ENCODE measurements at places on chromosomes 16 and 17.

DNA sequence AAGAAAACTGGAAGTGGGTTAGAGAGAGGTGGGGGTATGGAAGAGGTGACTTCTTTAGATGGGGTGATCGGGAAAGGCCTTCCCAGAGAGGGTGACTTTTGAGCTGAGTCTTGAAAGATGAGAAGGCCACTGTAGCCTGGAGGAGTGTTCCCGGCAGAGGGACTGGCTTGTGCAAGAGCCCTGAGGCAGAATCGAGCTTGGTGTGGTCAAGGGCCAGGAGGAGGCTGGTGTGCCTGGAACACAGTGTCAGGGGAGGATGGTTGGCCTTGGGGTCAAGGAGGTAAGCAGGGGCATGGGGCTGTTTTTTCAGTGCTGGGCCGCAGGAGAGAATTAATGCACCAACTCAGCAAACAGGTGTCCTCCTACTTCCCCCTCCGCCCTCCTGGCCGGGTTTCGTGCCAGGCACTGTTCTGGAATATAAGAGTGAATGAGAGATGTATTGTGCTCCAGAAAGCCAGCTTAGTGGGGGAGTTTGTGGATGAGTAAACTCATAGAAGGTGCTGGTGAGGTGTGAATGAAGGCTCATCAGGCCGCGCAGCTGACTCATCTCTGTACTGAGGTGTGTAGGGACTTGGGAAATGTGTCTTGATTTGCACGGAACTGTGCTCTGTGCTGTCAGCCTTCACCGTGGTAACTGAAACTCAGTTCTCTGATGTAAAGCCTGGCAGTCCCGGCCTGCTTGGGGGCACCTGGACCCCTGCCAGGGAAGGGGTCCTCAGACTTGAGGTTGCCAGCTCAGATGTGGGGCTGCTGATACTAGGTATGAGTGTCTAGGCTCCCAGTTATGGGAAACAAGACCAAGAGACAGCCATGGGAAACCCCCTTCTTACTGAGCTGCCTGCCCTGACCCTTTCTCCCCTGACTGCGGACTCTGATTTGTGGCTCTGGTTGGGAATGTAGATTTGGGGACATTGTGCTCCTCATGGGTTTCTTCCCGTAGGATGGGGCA, 15.3 kb downstream of the KSR1 start:
- peak; percentile 66 for DNase-seq

DNA sequence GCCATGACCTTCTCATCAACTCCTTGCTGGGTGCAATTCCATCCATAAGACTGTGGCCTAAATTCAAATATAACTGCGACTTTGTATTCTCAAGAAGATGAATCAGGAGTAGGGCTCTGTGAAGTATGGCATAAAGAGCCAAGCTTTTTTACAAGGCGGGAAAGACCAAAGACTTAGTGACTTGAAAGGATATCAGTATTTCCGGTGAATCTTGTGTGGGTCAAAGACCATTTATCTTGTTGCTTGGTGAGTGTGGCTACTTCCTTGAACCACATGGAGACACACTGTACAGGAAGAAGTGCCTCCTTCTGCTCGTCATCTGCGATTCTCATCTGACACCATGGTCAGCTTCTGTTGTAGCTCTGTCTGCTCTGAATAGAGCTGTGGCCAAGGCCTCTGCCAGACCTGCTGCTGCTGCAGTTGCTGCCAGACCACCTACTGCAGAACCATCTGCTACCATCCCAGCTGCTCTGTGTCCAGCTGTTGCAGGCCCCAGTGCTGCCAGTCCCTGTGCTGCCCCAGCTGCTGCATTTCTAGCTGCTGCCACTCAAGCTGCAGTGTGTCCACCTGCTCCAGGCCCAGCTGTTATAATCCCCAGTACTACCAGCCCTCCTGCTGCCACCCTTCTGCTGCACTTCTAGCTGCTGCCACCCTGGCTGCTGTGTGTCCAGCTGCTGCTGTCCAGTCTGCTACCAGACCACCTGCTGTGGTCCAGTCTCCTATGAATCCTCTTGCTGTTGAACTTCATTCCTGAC, 6.1 kb upstream of the KRTAP2-4 start:
- DNase-seq, result no peak

DNA sequence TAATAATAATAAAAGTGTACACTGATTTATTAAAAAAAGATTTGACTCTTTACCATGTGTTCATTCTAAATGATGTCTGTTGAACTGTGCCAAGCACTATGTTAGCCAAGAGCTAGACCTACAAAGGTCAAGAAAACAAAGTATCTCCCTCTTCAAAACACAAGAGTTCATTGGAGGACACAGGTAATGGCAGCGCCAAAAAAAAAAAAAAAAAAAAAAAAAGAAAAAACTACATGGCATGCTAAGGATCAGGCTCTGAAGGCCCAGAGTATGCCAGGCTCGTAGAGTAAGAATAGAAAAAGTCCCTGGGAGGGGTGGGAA, 35.2 kb downstream of the CYTH1 start:
- DNase-seq, result no peak

- DNase-seq, result no peak
These were observed 3.4 kb downstream of the C1QTNF1 start for GRCh38 chr17:79027274-79027924.

DNA sequence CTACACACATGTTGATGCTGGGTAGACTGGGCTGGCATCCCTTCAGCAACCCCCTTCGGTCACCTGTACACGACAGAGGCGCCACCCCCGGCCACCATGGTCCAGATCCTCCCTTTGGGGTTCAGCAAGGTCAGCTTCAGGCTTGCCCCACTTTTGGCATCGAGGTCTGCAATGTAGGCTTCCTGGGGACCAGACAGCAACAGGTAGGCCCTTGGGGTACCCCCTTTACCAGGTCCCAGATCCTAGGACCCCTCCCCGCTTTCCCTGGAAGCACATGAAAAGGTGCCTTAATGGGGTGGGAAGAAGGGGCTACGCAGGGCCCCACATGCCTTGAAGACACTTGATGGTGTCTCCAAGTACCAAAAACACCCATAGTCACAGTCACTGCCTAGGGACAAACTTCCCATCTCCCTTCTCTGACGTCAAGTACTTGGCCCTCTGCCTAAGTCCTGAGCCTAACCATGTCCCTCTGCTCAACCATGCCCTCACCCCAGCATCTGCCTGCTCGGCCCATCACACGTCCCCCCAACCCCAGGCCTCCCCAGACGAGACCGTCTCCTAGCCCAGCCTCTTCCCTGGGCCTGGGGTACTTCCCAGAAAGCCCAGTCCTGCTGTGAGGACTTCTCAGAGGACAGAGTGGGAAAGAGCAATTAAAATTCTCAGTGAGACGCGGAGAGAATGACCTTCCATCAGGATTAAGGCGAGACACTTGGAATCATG, 12.1 kb downstream of the ACLY start:
- DNase-seq, result no peak

GRCh38 chr17:13531721-13532120, 70.0 kb downstream of the HS3ST3A1 start:
- no peak for DNase-seq

DNA sequence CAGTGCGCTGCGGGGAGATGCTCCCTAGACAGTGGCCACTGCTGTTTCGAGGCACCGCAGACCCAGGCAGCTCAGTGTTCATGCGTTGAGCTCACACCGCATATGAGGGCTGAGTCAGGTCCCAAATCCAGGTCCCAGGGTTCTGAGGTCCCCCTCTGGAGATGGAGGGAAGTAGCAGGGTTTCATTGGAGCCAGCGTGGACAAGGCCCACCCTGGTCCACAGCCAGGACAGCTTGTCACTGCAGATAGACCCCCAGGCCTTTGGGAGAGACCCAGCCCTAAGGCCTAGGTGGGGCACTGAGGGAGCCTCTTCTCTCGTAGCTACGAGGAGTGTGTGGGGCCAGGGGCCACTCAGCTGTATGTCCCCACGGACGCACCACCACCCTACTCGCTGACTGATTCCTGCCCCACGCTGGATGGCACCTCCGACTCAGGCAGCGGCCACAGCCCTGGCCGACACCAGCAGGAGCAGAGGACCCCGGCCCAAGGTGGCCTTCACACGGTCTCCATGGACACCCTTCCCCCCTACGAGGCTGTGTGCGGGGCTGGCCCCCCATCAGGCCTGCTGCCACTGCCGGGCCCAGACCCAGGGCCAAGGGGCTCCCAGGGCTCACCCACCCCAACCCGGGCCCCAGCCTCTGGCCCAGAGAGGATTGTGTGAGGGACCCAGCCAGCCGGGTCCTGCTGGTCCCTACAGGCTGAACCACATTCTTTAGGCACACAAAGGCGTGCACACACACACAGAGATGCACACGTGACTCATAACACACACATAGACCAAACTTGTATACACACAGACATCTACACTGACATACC, 53.4 kb downstream of the BEAN1 start:
- DNase-seq, result no peak

All from stimulated activated CD4-positive, alpha-beta T cell treated with anti-CD3 and anti-CD28 coated beads, TNF-alpha, amount 100 ng/mL, for 24 hours (primary cell).